ENCODE measurements at places on chromosomes 6 and 20.

DNA sequence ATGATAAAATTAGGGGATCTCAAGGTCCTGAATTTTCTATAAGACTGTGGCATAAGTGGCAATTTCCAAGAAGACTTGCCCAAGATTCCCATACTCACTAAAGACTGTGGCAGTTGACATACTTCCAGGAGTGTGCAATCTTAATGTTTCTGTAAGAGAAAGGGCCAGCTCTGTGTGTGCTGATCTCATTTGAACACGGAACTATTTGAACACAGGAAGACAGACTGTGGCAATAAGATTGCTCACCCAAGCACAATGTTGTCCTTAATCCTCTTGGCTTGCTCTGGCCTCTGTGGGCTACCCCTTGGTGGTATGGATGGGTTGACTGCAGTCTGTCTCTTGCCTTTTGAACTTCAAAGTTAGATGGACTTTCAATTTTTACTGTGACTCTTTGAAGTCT lies 151.4 kb downstream of the PHF3 start:
- no peak for DNase-seq

GRCh38 chr6:38261626-38262025 lies 378.1 kb downstream of the BTBD9 start:
- no peak for DNase-seq

GRCh38 chr20:48600470-48600945 lies 227.3 kb downstream of the PREX1 start:
- no peak for DNase-seq

DNA sequence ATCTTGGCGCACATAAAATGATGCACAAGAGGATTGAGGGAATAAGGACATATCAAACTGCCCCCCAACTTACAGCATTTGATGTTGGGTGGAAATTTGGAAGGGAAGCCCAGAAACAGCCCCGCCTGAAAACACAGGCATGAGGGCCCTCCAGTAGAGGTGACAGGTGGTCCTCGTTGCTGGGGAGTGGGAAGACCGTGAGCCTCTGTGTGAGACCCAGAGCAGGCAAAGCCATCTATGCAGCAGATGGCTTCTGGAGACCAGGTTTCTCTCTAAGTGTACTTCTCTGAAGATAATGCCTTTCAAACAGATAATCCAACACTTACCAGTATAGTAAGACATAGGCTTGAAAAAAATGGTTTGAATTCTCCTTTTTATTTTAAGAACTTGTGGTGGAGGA lies 132.2 kb upstream of the INSM1 start:
- DNase-seq = no peak

Data from activated naive CD4-positive, alpha-beta T cell treated with Interleukin-2 at 50 U/mL for 16 hours (primary cell).